ENCODE measurements at places on chromosomes 16 and 17. TPM values are rescaled to one million over a fixed set of nuclear protein-coding genes. Genes with fewer than 3 reads are reported as not detected.

DNA sequence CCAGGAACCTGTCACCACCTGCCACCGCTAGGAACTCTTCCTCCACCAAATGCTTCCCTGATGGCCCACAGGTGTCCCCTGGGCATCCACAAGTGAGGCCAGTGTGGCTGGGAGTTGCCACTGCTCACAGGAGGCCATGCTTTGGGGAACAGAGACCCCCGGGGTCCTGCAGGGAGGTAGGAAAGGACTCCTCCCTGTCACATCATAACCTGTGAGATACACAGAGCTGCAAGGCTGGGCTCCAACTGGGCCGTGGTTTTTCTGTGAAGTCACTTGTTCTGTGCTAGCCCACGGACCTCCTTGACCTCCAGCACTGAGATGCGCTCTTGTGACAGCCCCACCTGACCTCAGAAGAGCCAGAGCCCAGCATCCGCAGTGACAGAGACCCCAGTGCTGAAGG, 311.2 kb downstream of the C16orf95 start:
- no peak for DNase-seq

DNA sequence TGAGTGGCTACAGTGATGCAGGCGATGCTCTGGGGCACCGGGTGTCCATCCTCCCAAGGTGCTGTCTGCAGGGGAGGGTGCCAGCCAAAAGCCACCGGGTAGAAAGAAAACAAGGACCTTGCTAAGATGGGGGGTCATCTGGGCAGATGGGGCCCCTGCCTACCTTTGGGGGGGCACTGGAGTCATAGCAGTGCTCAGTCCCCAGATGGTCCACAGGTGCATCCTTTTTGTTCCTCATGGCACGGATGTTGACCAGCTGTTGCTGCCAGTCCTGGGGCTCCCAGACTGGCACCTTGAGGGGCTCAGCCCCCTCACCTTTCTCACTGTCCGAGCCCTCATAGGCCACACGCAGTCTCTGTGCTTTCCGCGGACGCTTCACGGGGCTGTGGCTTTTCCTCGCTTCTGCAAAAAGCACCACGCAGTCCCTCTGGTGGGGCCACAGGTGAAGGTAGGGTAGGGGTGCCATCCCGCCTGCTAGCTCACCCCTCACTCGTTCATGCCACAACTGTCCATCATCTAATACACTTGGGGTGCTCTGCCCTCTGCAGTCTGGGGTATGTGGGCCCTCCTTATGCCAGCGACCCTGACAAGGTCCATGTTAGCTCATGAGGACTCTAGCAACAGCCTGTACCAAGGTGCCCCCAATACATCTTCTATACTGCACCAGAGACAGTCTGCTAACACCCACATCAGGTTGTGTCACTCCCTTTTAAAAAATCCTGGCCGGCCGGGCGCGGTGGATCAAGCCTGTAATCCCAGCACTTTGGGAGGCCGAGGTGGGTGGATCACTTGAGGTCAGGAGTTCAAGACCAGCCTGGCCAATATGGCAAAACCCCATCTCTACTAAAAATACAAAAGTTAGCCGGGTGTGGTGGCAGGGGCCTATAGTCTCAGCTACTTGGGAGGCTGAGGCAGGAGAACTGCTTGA, 1.4 kb downstream of the NTHL1 start:
- no peak for DNase-seq

Gene SOX15
- total RNA-seq: not detected

- DNase-seq: no peak
Observed at GRCh38 chr16:53841884-53842283, 137.9 kb downstream of the FTO start.

Gene SEZ6L2
- 4.9 TPM for total RNA-seq

- DNase-seq: no peak
Observed at GRCh38 chr17:17703140-17703919, 22.1 kb downstream of the RAI1 start.

Gene ATP1B2
- total RNA-seq: not detected

DNA sequence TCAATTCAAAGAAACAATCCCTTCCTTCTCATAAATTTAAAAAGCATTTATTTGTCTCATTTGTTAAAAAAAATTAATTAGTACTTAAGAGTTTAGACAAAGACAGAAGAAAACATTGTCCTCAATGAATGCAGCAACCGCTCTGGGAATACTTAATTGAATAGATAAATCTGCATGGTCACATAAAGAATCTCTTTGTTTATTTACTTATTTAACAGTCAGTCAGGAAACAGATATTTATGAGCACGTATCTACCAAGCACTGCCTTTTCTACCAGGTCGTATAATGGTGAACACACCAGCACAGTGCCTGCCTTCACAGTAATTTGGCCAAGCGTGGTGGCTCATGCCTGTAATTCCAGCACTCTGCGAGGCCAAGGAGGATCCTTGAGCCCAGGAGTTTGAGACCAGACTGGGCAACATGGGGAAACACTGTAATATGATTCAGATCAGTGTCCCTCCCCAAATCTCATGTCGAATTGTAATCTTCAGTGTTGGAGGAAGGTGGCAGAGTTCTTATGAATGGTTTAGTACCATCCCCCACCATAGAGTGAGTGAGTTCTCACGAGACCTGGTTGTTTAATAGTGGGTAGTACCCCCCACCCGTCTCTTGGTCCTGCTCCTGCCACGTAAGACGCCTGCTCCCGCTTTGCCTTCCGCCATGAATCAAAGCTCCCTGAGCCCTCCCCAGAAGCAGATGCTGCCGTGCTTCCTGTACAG, 8.1 kb downstream of the WIPI1 start:
- DNase-seq: no peak

DNA sequence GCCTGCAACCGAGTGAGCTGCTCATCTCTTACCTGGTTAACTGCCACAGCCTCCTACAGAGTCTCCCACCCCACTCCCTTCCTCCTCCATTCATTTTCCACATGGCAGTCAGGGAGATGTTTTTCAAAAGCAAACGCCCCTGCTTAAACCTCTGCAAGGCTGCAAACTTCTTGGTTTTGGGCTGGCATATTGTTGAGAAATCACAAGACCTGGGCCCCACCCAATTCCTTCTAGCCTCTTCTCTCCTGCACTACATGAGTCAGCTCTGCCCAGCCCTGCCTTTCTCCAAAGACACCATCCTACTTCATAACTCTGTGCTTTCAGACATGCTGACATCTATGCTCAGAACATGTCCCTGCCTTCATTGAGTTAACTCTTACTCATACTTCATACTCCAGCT, 136.1 kb downstream of the SPACA3 start:
- no peak for DNase-seq

Gene SALL1
- 8.9 TPM for total RNA-seq

GRCh38 chr17:74870512-74870911, 2.3 kb downstream of the FDXR start:
- peak; percentile 60 for DNase-seq

- DNase-seq: no peak
Observed at GRCh38 chr17:76152591-76152990, 11.5 kb upstream of the FOXJ1 start.

Gene ZFPM1
- total RNA-seq: 0.88 TPM

Gene NDRG4
- total RNA-seq: 2.5 TPM

- no peak for DNase-seq
Observed at GRCh38 chr17:4156750-4157381, 13.9 kb downstream of the CYB5D2 start.

DNA sequence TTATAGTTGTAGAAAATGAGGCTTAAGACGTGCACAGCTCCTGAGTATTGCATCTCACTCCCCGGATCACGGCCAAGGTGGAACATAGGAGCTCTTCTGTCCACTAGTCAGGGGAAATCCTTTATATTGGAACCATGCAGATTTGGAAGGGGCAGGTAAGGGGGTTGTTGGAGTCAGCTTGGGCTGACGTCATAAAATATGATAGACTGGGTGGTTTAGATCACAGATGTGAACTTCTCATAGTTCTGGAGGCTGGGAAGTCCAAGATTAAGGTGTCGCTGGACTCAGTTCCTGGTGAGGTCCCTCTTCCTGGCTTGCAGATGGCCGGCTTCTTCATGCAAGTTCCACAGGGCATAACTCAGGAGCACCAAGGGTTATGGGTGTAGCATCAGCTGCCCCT, 5.6 kb downstream of the CACNG4 start:
- no peak for DNase-seq

DNA sequence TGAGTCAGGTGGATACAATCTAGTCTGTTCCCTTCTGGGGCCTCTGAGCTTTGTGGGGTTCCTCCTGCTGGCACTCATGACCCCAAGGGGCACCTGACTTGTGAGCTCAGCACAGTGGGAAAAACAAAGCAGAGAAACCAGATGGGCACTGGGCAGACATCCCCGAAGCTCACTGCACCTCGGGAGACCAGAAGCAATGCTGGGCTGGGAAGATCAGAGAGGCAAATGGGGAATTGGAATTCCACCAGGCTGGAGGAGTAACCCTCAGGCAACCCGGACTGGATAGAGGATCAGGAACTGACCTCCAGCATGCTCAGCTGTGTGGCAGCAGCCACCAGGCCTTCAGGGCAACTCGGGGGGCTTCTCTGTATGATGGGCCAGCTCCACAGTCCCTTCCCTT, 50.3 kb downstream of the ABCC12 start:
- peak; percentile 51 for DNase-seq

GRCh38 chr16:66741950-66742808, 9.2 kb downstream of the DYNC1LI2 start:
- peak; percentile 39 for DNase-seq

- no peak for DNase-seq
Observed at GRCh38 chr17:41617698-41618097, 5.1 kb upstream of the KRT16 start.

DNA sequence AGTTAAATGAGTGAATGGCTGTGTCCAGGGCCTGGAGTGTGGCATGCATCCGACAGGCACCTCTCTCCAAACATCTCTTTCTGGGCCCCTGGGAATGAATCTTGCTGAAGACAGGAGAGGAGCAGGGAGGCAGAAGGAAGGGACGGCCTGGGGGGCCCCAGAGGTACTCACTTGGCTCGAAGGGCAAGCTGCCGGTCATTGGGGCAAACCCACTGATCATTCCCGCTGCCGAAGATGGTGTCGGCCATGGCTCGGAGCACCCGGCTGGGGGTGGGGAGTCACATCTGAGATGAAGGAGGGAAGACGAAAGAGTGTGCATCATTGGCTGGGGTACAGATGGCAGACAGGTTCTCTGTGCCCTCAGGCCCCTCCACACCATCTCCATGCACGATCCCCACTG, 25.3 kb downstream of the RPH3AL start:
- no peak for DNase-seq

DNA sequence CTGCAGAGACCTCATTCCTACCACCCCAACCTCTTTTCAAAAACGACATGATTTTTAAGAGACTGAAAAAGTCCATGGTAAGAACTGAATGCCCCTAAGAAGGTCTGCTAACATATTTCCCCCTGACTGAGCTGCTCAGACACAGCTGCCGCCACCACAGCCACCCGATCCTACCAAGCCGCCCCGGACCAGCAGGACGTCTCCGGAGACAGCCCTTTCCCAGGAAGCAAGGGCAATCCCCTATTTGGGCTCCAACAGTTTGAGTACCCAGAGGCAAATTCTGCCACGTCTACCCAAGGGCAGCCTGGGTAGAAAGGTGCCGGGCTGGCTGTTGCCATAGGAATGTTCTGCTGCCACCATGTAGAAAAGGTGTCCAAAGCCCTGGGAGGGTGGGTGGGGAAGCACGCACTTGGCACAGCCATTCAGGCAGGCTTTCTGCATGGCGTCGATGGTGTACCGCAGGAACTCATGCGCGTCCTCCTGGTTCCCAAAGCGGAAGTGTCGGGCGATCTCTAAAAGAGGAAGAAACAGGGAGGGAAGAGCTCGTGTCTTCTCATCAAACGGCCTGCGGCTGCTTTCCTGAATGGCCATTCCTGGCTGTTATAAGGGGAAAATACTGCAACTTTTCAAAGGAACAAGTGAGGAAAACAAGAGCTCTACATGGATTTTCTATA, 13.6 kb downstream of the USP36 start:
- no peak for DNase-seq

Gene C17orf78
- total RNA-seq: not detected

DNA sequence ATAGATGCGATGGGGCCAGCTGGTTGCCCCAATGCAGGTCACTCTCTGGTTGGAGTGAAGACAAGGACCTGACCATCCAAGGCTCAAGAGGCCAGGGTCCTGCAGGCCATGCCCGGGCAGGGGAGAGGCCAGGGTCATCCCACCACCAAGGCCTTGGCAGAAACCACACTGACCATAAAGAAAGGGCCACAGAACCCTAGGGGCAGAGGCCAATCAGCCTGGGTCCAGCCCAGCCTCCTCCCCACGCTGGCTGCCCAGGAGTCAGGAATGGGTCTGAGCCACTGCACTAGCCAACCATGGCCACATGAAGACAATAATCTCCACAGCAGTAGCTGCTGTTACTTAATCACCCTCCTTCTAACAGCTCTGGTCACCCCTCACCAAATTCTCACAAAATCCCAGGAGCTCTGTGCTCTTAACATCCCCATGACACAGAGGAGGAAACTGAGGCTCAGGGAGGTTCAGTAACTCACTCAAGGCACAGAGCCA, 10.2 kb upstream of the BCAR1 start:
- DNase-seq: no peak

Gene ABCC1
- 5.2 TPM for total RNA-seq

DNA sequence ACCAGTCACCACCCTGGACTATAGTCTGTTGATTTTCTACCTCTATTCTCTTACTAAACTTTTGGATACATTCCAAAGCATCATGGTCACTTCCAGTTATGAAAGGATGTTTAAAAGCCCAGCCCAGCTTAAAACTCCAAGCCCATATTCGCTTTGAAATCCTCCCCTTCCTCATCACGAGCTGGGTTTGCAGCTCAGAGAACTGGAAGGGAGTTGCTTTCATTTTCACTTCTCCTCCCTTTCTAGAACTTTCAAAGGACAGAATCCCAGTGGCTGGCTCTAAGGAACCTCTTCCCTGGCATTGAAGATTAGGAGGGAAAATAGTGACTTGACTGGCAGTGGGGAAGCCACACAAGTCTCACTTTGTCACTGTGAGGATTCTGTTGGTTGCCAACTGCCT, 100.1 kb upstream of the DYNLRB2 start:
- peak; percentile 16 for DNase-seq

Gene ZG16B
- total RNA-seq: 1.2 TPM

Gene NLRC3
- 0.12 TPM for total RNA-seq

DNA sequence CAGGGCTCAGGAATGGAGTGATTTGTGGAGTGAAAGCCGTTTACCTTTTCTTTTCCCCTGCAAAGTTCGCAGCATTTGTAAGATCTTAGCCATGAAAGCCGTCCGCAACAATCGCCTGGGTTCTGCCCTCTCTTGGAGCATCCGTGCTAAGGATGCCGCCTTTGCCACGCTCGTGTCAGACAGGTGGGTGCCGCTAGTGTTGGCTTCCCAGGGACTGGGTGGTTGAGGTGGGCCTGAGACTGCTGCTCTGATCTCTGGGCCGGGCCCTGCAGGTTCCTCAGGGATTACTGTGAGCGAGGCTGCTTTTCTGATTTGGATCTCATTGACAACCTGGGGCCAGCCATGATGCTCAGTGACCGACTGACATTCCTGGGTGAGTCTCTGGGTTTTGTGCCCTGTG, 27.3 kb downstream of the NUP85 start:
- no peak for DNase-seq

Gene CA7
- total RNA-seq: not detected

Gene FBXO39
- not detected for total RNA-seq

Gene KCNH4
- total RNA-seq: 0.12 TPM

Measured in RPMI7951 (cell line).